ENCODE measurements at places on chromosomes 11 and 22.

- no peak for DNase-seq
Observed at GRCh38 chr22:40441761-40442390, 71.5 kb downstream of the SGSM3 start.

DNA sequence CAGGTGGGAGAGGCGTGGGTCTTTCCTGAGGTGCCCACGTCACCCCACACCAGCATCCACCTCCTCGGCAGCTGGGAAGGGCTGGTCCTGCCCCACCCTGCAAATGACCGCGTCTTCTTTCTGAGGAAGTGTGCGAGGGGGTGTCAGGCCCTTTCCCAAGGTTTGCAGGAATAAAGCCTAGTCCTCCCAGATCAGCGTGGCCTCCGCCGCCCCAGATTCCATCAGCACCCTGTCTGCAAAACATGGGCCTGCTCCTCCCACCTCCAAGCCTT is 14.4 kb upstream of the SLC39A13 start:
- DNase-seq, result no peak

DNA sequence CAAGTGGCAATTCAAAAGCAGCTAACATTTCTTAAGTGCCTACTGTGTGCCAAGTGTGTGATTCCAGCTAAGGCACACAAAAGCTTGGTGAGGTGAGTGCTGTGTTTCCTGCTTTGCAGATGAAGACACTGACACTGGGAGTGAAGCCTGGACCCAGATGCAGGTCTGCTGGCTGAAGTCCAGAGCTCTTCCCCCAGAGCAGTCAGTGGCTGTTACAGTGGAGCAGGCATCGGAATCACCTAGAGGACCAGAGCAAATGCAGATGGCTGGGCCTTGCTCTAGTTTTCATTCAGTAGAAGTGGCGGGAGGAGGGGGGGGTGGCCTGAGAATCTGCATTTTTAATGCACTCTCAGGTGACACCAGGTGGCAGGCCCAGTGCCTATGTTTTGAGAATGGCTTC is 342.3 kb downstream of the CADM1 start:
- DNase-seq, result no peak

- no peak for DNase-seq
Observed at GRCh38 chr11:105910095-105910715, 111.8 kb downstream of the MSANTD4 start.

- no peak for DNase-seq
Observed at GRCh38 chr11:111448831-111449557, 63.2 kb downstream of the BTG4 start.

DNA sequence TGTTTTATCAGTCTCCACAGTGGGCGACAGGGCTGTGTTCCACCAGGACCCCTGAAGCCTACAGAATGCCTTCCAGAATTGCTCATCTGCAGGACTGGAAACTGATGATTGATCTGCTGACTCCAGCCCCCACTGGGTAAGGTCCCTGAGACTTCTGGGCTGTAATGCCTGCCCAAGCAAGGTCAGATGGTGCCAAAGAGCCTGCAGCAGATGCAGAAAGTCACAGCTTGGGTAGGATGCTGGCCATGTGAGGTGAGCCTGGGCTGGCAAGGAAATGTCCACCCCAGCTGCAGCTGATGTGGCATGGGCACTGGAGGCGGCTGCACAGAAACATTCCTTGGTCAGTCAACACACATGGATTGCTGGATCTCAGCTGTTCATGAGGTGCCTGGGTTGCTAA is 30.9 kb downstream of the LRRC32 start:
- DNase-seq, result no peak

Measured in ACHN (cell line).